ENCODE measurements at places on chromosomes 4 and X. TPM values are rescaled to one million over a fixed set of nuclear protein-coding genes. Genes with fewer than 3 reads are reported as not detected.

XAGE1A gene
- total RNA-seq = not detected

SPANXN4 gene
- total RNA-seq = not detected

RTL5 gene
- total RNA-seq = not detected

DAPP1 gene
- 31.3 TPM for total RNA-seq

DGKK gene
- total RNA-seq = not detected

FGF13 gene
- 1.2 TPM for total RNA-seq

SUPT20HL1 gene
- under 0.01 TPM for total RNA-seq

SSX2 gene
- not detected for total RNA-seq

SAGE1 gene
- total RNA-seq = not detected

ANK2 gene
- total RNA-seq = 5.8 TPM

RELL1 gene
- total RNA-seq = 178 TPM

CT45A1 gene
- total RNA-seq = not detected

SERTM2 gene
- under 0.01 TPM for total RNA-seq

PCYT1B gene
- total RNA-seq = 0.13 TPM

MSMO1 gene
- total RNA-seq = 206 TPM

RPL9 gene
- total RNA-seq = 3,557 TPM
